ENCODE measurements at places on chromosomes 7 and 10. TPM values are rescaled to one million over a fixed set of nuclear protein-coding genes. Genes with fewer than 3 reads are reported as not detected.

Gene ZPBP
- not detected for total RNA-seq

Gene ITPRID1
- not detected for total RNA-seq

Gene ZKSCAN5
- 8.4 TPM for total RNA-seq

Gene INHBA
- total RNA-seq, result 71.3 TPM

Gene C7orf57
- total RNA-seq, result 0.33 TPM

Gene SCD
- total RNA-seq, result 267 TPM

Gene PRKG1
- 27.1 TPM for total RNA-seq

Gene CLDN3
- total RNA-seq, result 57.6 TPM

DNA sequence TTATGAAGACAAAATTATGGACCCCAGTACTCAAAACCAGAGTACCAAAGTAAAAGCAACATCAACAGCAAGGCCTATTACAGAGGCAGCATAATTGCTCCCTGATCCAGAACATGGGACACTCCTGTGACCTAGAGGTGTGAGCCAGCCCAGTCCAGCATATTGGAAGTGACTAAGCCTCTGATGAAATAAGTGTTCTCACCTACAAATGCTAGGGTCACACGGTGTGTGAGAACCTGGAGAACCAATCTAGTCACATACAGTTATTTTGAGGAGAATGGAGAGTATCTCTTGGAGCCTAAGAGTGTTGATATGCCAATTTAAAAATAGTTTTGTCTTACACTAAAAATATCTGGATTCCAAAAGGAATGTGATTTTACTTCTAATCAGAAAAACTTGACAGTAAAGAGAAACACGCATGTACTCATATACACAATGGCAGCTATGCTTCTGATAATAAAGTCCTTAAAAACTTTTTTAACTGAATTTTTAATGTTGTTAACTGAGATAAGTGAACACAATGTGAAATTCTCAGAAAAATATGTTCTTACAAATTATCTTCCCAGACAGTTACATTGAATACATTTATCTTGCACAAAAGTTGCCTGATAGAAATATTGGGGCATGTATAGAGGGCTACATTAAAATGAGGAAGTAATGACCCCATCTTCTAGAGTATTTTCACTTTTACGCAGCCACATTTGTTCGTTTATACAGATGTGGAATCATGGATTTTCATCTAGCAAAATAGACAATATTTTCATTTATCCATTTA, 56.8 kb upstream of the CD36 start:
- DNase-seq, result no peak

DNA sequence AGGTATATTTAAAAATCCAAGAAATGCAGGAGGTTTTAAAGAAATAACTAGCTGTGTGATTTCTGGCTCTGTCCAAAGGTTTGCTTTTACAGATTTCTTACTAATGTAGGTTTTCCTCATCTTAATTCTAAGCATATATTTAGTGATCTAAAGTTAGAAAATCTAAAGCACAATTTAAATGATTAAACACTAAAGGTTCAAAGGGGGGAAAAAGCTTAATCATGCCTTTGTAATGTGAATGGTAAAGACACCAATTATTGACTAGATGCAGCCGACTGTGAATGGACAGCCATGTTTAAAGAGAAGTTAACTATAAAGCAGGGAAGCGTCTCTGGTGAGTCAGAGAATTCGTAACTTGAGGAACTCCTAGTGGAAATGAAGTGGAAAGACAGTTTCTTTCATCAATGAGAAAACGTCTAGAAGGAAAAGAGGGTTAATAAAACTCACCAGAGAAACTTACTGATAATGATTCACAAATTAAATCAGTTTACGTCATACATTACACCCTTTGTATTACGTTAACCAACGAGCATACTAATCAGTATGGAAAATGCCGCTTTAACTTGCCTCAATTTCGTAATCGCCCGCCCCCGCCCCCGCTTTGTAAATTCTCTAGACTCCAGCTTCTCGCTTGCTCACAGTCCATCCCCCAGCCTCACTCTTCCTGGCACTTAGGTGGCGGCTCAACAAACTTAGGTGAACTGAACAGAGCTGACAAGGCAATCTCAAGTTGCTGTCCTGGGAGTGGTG, 1.1 kb upstream of the HBP1 start:
- no peak for DNase-seq

- no peak for DNase-seq
Observed at GRCh38 chr7:16397501-16398145, 23.7 kb downstream of the CRPPA start.

DNA sequence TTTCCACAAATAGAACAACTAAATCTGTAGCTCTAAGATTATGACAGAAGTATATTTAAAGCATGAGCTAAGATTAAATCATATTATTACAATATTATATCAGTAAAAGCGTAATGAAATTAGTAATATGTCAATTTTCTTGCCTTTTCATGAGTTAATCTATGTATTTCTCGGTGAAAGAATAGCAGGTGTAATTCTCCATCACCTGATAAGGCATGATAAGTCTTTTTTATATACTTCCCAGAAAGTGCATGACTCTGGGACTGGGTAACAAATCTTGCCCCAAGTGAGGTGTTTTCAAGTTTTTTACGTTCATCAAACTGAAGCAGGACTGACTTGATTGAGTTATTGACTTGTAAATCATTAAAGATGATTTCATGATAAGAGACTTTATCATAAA, 100.5 kb downstream of the HECW1 start:
- no peak for DNase-seq

GRCh38 chr10:77163670-77164348, 473.8 kb downstream of the KCNMA1 start:
- no peak for DNase-seq

DNA sequence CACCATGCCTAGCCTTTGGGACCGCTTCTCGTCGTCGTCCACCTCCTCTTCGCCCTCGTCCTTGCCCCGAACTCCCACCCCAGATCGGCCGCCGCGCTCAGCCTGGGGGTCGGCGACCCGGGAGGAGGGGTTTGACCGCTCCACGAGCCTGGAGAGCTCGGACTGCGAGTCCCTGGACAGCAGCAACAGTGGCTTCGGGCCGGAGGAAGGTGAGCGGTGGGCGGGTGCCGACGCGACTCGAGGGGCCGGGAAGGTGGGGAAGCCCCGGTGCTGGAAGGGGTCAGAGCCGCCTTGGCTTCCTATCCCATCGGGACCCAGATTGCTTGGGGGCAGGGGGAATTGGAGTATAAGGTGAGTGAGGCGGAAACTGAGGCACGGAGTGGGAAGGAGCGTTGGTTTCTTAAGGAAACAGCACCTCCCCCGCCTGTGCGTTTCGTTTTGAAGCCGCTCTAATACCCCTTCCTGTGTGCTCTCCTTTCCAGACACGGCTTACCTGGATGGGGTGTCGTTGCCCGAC, 547 bp downstream of the DDIT4 start:
- DNase-seq, result peak; percentile 34

- peak; percentile 78 for DNase-seq
Observed at GRCh38 chr10:97407211-97407951, 6.2 kb upstream of the RRP12 start.

DNA sequence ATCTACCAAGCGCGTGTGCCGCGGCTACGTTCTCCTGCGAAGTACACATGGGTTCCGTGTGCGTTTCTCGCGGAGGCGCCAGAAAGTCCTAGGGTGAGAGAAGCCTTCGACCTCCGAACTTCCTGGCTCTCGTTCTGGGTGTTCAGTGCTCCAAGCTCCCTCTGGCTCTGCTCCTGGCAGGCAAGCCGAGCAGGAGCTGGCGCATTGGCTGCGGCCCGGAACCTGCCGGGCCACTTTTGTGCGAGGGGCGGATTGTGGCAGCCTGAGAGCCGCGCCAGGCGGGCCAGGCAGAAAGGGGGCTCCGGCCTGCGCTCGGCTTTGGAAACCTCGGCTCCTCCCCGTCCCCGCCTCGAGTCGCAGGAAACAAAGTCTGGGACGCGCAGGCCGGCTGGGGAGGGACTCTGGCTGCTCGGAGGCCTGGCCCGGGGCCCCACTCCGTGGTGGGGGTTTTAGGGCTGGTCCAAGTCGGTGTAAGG, 9.6 kb downstream of the EMX2 start:
- no peak for DNase-seq

- no peak for DNase-seq
Observed at GRCh38 chr7:136018104-136018503, 40.9 kb upstream of the MTPN start.

- no peak for DNase-seq
Observed at GRCh38 chr7:133330085-133330484, 77.2 kb downstream of the EXOC4 start.

DNA sequence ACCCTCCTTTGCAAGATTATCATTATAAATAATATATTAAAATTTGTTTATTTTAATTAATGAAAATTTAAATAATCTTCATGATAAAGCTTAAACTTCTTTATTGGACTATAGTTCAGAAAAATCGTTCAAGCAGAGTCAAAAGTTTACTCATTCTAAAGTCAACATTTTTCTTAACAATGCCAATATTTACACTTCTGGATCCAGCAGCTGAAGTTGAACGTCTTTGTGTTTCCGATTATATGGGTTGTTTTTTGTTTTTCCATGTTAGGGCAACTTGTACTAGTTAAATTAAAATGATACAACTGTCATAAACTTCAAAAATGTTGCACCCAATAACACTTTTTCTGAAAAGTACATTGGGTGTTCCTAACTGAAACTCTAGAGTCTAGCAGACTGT, 43.8 kb downstream of the GRB10 start:
- DNase-seq, result no peak

- DNase-seq, result no peak
Observed at GRCh38 chr7:71229699-71230098, 97.8 kb downstream of the GALNT17 start.

DNA sequence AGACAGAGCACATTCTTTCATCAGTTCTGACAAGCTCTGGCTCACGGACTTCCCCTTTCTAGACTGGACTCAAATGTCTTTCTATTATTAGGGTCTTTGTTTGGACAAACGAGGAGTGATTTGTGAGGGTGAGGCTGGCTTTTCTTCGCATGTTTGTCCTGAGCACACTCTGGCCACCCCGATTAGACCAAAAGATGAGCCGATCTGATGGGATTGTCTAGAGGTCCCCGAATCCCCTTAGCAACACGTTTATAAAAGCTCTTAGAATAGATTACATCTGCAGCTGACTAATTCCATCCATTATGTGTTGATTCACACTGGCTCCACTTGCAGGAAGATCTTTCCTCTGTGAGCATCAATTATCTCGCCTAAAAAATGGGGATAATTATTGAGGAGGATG, 675.4 kb upstream of the AUTS2 start:
- DNase-seq, result no peak

DNA sequence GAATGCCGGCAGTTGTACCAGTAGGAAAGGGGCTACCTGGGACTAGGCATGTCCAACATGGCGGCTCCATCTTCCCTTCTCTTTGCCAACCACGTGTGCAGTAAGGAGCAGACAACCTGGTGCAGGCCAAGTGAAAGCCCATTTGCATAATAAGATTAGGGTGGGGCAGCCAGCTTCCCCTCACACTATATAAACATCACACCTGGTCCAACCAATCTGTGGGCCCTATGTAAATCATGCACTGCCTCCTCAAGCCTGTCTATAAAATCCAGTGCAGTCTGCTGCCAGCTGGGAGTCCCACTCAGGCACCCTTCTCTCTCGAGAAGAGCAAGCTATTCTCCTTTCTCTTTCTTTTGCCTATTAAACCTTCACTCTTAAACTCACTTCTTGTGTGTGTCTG, 429.3 kb downstream of the CALN1 start:
- DNase-seq, result no peak

Data from upper lobe of left lung (tissue), 6 donors.